ENCODE measurements at places on chromosomes 7 and 10.

DNA sequence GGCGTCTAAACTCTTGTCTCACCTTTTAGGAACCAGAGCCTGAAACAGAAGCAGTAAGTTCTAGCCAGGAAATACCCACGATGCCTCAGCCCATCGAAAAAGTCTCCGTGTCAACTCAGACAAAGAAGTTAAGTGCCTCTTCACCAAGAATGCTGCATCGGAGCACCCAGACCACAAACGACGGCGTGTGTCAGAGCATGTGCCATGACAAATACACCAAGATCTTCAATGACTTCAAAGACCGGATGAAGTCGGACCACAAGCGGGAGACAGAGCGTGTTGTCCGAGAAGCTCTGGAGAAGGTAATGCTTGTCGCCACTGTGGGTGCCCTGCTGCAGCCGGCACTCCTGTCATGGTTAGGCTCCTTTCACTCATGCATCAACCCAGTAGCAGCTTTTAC lies 113.1 kb downstream of the ZMYND11 start:
- ATAC-seq, result no peak

GRCh38 chr10:123795846-123796590 lies 95.6 kb downstream of the CPXM2 start:
- ATAC-seq, result no peak

GRCh38 chr7:113120647-113121046 lies 2.3 kb upstream of the SMIM30 start:
- no peak for ATAC-seq

DNA sequence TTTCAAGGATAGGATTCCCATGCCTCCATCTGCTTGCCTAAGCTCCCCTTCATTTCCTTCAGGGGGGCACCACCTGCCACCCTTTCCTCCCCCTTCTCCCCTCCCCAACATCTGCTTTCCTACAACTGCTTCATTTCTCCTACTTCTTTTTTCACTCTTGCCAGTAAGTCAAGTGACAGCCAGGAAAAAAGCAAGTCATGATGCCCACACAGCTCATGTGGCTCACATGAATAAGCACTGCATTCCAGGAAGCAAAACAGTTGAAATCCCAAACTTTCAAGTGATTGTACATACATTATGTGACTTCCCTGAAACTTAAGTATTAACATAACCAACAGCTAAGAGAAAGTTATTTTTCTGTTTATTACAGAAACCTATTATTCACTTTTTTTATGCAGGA lies 78.6 kb downstream of the TNS3 start:
- ATAC-seq, result no peak

- ATAC-seq, result peak; percentile 81
Measured at GRCh38 chr10:3720228-3721019, 64.6 kb downstream of the KLF6 start.

- no peak for ATAC-seq
Measured at GRCh38 chr10:8006274-8006999, 48.1 kb upstream of the GATA3 start.
